ENCODE measurements at places on chromosomes 2 and 18.

DNA sequence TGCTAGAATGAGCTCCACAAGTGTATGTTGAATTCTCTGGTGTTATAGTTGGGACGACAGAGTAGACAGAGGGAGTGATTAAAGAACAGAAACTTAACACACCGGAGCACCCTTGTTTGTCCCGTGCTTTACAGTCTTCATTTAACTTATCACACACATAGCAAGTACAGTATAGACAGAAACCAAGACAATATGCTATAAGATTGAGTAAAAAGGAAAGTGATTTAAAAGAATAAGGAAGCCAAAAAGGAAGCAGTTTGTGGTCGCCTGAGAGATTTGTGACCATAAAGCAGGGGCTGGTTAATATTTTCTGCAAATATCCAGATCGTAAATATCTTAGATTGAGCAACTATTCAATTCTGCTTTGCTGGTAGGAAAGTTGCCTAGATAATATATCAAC, 1128.4 kb downstream of the TSN start:
- DNase-seq, result no peak

- DNase-seq, result no peak
Observed at GRCh38 chr18:36187826-36188721, 777 bp downstream of the MOCOS start.

- no peak for DNase-seq
Observed at GRCh38 chr2:39416140-39416539, 20.9 kb downstream of the MAP4K3 start.

DNA sequence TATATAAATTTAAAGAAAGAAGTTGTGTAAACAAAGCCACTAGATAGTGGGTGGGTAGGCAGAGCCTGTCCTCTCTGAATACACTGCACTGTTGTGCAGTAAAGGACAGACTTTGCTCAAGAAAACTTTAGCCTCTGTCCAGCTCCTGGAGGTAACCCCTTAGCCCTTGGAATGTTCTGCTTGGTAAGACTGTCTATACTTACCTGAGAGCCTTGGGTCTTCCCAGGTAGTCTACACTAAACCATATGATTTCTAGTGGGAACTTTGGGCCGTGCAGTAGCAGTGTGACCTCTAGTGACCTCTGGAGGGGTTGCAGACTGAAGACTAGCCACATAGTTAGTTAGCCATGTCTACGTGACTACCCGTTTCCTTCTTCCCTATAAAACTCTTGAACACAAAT, 678.3 kb upstream of the NRXN1 start:
- DNase-seq, result no peak

DNA sequence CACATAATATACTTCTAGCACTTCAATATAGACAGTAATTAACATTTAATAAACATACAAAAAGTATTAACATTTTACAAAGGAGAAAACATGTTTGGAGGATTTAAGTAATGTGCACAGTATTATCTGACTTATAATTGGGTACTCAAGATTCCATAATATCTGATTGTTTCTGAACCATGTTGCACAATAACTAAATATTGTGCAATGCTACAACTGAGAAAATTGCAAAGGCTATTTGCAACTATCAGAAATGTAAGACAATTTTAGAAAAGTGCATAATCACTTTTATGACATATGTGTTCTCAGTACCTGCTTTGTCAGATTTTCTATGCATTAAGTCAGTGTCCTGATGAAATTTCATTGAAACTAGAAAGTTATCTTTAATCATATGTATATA, 934.6 kb downstream of the SOCS6 start:
- no peak for DNase-seq

- no peak for DNase-seq
Observed at GRCh38 chr18:74064510-74064909, 83.1 kb downstream of the FBXO15 start.

DNA sequence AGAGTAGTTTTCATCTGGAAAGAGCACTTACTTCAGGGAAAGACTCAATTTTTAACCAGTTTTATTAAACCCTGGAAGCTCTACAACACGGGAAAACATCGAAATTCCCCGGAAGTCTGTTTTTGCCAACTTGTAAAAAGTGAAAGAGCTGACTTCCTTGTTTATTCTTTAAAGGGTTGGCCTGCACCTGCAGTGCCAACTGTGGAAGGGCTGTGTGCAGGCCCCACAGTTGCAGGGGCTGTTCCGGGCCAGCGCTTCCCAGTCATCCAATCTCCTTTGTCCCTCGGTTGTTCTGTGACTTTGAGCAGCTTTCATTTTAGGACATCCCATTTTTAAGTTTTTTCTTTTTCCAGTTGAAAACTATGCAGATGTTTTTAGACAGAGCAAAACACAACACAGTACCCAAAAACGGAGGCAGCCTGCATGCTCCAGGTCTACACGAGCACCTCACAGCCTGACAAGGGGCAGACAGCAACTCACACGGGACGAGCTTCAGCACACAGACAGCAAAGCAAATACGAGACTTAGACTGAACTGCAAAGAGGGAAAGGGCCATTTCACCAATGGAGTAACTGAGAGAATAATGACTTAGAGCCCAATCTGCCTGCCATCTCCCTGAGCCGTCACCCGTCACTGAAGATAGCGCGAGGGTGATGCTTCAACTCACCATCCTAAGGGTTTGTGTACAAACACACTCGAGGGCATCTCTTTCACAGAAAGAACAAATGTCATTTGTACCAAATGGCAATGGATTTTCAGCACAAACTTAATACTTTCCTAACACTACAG, 70.6 kb downstream of the EMILIN2 start:
- DNase-seq, result no peak

- no peak for DNase-seq
Observed at GRCh38 chr2:61647044-61647443, 108.9 kb upstream of the XPO1 start.

DNA sequence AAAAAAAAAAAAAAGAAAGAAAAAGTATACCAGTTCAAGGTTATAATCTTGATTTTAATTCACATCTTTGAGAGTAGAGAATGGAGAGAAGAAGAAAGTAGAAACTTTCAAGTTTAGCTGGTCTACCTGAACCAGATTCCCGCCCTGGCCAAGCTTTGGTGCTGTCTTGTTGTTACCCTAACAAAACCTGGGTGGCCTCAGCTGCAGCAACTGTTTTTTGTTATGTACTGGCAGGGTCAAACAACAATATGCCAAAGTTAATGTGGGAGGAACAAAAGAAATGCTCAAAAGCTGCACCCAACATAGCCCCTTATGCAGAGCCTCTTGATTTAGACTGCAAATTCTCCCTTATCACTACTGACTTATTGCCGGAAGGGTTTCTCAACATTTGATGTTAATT, 165.3 kb upstream of the TFPI start:
- DNase-seq, result no peak

DNA sequence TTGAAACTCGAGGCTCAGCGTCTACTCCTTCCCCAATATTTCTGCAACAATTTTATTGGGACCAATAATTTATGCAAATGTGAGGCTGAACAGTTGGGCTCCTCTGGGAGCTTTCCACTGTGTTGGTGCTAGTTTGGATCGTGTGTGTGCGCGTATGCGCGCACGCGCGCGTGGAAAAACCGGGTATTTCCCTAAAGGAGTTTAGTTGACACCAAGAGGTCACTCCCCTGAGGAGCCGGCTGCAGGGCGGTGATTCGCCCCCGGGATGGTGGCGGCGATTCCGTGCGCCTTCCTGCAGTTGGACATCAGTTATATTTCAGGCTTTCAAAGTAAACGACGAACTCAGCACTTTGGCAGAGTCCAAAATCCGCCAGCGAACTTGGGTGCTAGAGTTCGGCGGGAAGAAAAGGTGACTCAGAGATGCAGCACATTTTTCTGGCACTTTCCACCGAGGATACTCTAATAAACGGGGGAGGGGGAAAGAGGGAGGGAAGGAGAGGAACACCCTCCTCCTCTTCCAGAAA, 186.5 kb upstream of the FANCL start:
- DNase-seq, result no peak
